ENCODE measurements at places on chromosomes 5 and 9.

DNA sequence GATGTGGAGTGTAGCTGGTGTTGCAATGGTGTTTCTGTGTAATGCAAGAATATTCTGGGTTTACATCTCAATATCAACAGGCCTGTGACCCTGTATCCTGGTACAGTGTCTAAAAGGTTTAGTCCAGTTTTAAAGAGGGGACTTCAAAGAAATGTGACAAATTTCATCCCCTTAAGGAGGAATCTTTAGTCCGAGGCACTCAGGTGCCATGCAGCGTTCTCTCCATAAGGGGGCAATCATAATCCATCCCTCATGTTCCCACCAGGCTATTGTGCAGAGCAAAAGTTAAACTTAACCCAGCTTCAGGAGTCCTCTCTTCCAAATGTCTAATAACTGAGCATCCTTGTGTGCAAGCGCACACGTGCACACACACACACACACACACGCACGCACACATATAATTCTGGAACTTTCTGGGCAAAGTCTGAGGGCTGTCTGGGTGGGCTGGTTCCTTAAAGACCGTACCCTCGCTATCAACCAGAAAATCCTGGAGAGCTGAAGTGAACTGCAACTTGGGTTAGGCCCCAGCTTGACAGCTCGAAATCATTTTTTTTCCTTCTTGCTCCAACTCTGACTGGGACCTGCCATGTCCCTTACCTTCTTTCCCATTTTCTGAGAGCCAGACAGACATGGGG, 46.0 kb downstream of the CRB2 start:
- DNase-seq = no peak

DNA sequence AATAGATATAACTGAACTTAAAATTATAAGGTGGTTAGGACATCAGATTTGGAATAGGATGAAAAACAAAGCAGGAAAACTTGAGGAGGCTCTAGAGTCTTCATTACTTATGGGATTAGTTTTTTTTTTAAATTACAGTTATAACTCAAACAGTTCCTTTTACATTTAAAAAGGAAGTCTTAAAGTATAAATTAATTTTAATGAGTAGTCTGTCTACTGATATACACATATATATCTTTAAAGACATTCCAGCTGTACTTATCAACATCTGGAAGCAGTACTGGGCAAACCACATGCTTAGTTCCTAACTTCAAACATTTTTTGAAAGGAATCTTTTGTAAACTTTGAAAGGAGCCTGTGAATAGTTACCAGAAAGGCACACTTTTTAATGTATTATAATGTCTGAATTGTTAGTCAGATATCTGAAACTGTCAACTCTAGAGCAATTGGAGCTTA, 6.0 kb downstream of the ACTBL2 start:
- no peak for DNase-seq

GRCh38 chr5:72377910-72378638, 57.9 kb downstream of the PTCD2 start:
- no peak for DNase-seq

DNA sequence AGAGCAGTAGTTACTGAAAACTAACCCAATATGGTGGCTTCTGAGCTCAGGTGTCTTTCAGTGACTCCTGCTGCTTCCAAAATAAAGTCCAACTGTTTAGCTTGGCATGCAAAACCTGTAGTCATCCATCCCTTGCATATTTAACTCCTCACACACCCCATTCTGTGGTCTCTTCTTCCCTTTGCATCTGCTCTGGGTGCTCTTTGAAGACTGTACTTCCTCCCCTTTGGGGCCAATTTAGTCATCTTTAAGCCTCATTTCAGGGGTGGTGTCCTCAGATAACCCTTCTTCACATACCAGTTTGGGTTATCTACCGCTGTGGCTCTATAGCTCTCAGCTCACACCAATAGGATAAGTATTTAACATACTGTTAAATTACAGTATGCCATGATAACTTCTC, 209.9 kb upstream of the DMRT1 start:
- DNase-seq = no peak

DNA sequence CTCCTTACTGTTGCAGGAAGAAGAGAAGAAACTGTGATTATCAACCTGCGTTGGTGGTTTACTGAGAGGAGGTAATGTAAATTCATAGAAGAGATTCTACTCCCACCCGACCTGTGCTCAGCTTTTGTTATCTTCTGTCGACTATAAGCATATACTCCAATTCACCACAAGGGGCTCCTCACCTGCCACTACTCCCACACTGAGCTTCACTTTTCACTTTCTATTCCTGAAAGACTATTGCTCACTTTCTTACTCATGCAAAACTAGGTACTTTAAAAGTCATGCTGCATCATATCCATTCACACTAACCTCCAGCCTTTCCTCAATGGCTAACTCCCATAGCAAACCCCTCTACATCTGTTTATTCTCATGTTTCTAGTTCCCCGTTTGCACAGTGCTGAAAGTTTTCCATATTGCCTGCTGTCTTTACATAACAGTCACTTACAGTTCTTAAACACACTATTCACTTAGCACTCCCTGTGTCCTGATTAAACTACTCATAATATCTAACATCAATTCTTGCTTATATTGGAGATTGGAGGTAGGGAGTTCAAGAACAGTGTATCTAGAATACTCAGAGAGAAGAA, 1062.6 kb downstream of the NR2F1-AS1 start:
- DNase-seq = no peak

GRCh38 chr5:157150995-157151394, 8.3 kb upstream of the MED7 start:
- no peak for DNase-seq

All from NCI-H1930 (cell line).